ENCODE measurements at places on chromosomes 5 and 9. TPM values are rescaled to one million over a fixed set of nuclear protein-coding genes. Genes with fewer than 3 reads are reported as not detected.

DNA sequence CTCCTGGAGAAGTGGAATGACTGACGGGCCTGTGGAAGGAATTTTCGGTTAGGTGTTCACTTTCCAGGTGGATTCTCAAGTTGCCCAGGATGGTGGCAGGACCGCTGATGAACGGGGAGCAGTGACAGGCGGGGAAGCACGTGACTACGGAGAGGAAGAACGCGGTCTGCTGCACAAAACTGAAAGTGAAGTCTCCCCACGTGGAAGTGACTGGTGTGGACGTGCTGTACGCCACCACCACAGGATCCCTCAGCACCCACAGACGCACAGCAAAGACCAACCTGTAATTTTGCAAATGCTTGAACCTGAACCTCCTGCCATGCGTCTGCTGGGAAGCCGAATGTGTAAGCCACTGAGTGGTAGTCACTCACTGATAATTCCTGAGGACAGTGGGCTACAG is 51.4 kb downstream of the RNF130 start:
- no peak for DNase-seq

DNA sequence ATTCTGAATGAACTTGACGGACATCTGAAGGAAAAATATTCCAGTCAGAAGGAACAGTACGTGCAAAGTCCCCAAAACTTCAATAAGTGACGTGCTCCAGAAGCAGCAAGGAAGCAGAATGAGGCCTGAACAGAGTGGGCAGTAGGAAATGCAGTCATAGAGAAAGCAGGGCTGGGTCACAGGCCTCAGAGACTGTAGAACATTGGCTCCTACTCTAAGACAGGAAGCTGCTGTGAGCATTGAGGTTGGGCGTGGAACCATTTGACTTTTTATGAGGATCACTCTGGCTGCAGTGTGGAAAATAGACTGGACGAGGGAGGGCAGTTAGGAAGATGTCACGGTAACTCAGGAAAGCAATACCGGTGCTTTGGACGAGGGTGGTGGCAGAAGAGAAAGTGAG is 64.0 kb downstream of the DOCK8 start:
- DNase-seq: no peak

DNA sequence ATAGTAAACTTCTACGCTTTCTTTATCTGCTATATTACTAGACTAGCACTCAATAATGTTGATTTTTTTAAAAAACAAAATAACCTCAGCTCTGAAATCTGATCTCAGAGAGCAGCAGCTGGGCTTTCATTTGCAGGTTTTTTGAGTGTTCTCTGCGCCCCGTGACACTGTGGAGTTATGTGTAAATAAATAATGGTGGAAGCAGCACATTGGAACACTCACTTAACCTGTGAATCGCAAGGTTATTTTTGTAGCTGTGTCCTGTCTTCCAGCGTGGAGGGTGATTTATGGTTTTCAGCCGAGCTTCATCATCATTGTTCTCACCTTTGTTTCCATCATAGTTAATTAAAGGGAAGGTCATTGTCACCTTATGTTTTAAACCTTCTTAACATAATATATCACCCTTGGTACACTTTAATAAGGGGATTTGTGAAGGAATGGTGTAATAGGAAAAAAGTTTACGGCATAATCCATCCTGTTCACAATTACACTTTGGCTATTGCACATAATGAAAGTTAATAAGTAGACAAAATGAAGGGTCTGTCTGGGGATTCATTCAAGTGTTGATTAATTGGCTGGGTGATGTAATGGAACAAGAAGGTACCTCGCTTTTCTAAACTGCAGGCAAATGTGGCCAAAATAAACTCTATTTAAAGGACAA is 493.3 kb upstream of the ADAMTS16 start:
- no peak for DNase-seq

DNA sequence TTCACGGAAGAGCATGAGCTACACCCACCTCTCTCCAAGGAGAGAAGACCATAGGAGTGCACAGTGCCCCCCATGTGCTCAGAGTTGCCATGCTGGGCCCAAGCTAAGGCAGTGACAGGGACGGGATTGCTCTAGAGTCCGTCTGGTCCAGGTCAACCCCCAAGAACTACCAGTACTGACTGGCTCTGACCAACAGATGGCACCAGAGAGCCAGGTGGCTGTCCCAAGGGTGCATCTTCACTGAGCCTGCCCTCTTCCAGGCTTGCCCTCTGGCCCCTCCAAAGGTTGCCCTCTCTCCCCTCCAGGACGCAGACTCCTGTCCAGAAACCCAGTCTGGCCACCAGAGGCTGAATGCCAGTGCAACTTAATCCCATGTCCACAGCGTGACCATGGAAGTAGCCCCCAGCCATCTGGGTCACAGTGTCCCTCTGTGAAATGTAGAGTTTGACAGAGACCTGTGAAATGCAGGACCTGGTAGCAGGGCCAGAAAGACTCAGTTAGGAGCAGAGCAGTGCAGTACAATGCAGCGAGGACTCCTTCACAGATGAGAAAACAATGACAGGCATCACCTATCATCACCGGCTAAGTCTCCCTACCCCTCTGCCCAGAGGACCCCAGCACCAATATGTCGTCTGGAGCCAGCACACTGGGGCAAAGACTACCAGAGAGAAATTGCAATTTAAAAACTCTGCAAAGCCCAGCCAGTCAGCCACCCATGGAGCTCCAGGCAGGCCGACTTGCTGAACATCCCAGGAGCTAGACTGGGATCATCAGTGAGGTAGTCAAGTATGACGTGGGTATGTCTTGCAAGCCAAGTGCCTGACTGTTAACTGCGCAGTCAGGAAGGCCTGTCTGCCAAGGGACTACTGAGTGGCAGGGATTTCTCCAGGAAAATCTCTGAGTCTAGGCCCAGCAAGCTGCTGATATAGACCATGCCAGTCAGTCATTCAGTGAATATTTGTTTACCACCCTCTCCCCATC is 7.7 kb upstream of the SKP1 start:
- peak; percentile 80 for DNase-seq

DNA sequence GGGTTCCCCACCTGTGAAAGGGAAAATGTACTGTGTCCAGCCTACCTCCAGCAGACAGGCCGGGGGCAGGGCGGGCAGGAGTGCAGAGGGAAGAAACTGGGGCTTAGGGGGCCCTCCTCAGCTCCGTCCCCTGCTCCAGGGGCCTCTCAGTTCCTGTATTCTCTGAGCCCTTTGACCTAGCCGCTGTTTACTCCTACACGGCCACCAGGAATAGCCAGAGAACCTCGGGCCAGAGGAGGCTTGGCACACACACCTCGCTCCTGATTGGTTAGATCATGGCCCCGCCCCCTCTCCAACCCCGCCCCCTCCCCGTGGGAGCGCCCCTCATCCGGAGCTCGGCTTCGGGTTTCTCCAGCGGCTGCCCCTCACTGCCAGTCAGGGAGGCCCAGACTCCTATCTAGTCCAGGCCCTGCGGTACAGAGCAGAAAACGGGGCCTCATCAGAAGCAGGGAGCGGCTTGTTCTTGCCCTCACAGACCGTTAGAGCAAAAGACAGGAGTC is 2.2 kb downstream of the ST6GALNAC6 start:
- DNase-seq: peak; percentile 82

The ELOVL7 gene
- 0.59 TPM for total RNA-seq
